Posterior cingulate gyrus (tissue), 11 donors: ENCODE measurements at places on chromosomes 12 and 14.

DNA sequence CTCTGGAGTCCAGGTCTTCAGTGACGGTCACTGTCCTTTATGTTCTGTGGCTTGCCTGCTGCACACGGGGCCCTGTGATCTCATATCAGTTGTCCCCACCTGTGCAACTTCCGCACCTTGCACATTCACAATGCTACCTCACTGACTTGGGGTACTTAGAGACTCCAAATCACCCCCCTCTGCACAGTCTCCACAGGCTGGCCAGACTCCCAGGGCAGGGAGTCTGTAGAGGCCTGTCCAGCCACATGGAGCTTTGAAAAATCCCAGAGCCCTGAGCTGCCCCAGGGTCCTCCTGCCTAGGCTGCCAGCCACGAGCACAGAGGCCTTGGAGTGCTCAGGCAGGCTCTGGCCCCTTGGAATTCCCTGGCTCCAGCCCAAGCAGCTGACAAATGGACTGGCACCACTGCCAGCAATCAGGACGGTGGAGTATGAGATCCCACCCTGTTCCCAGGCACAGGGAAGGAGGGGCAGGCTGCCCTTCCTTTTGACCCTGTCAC, 26.4 kb downstream of the CMKLR1 start:
- no peak for DNase-seq

DNA sequence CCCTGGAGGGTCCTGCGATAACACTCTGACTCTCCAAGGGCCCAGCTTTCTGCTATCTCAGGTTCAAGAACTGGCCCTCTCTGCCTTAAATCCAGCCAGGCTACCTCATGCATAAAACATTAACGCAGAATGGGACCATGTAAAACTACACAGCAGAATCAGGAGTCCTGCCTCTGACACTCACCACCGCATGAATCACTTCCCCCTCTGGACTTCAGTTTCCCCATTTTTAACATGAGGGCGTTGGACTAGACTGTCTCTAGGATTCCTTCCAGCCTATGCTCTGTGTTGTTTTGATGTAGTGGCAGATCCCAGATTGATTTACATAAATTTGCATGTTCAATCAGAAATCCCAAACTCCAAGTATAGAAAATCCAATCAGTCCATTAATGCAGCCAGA, 3.3 kb downstream of the NCKAP5L start:
- DNase-seq = no peak

- no peak for DNase-seq
These were observed 5.1 kb upstream of the SPATA7 start for GRCh38 chr14:88380405-88380804.

DNA sequence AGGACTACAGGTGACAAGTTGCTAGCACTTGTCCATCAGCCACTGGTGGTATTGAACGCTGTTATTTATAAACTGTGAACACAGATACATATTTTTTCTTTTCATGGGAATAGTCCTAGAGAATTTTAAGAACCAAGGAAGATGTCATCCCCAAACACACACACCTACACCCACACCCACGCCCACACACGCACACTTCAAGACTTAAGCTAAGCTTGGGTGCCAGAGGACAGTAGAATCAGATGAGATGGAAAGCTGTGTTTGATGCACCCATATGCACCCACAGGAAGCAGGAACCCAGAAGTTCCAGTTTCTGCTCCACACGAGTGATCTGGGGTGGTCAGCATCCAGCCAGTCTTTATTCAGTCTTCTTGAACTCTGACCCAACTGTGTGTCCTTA, 348.3 kb downstream of the KCNH5 start:
- DNase-seq = no peak

DNA sequence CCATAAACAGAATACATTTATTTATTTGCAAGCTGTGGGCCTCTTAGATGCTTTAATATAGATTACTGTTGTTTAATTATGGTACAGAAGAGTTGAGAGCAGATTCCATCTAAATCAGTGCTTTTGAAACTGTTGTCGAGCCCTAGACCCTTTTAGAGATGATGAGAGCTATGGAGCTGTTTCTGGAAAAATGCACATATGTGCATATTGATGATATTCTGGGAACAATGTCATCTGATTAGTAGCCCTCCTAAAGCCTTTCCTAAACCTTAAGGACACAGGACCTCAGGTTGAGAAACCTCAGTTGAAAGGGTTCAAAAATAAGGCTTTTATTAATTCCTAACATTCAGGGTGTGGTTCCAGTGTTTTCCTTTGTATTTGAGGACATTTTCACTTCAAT, 11.7 kb downstream of the PRKCH start:
- no peak for DNase-seq

- DNase-seq = no peak
These were observed 33.5 kb upstream of the C14orf180 start for GRCh38 chr14:104545942-104546501.

DNA sequence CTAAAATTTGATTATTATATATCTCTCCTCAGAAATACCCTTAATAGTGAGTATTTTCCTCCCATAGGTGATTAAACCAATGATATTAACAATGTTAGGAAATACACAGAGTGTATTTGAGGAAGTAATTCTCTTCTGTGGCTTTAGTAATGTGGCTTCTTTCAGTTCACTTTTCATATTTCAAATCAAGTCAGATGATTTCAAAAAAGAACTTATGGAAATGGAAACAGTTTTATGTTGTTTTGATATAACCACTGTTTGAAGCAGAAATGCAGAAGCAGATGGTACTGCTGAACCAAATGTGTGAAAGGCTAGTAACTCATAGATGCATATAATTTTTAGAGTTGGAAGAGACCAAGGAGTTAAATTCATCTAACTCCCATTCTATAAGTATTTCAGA, 1.9 kb upstream of the GPR33 start:
- no peak for DNase-seq

DNA sequence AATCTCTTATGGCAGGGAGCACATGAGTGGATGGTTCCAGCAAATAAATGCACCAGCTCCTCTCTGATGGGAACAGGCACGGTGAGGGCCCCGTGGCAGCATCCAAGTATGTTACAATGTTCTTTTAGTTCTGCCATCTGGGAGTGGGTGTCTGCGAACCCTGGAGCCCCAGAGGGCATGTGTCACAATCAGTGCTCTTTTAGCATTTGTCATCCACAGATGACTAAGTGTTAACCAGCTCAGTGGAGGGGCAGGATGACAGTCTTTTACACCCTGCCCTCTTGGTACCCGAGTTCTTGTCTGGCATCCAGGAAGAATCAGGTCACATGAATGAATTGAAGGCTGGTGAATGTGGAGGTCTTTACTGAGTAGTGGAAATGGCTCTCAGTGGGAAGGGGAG, 560.4 kb upstream of the FLRT2 start:
- DNase-seq = no peak

GRCh38 chr12:152440-152839, 61.5 kb downstream of the SLC6A12 start:
- no peak for DNase-seq

DNA sequence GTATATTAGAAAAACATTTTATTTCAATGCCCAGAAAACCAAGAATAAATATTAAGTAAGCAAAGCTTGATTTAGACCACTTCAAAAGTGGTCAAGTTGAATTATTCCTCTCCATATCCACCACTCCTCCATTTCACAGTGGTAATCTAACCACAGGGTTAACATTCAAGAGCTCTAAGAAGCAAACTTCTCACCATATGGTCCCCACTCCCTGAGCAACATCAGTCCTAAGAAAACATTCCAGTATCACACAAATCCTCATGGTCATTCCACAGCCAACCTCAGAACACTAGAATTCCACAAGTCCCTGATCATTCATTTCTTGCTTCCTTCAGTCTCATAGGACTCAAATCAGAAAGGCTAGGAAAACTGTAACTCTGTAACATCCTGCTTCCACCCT, 47.9 kb downstream of the ST8SIA1 start:
- DNase-seq = no peak

- DNase-seq = no peak
These were observed 322.7 kb upstream of the RTL1 start for GRCh38 chr14:101226265-101226602.

- peak; percentile 34 for DNase-seq
These were observed 44.3 kb downstream of the KRT80 start for GRCh38 chr12:52147367-52147963.

DNA sequence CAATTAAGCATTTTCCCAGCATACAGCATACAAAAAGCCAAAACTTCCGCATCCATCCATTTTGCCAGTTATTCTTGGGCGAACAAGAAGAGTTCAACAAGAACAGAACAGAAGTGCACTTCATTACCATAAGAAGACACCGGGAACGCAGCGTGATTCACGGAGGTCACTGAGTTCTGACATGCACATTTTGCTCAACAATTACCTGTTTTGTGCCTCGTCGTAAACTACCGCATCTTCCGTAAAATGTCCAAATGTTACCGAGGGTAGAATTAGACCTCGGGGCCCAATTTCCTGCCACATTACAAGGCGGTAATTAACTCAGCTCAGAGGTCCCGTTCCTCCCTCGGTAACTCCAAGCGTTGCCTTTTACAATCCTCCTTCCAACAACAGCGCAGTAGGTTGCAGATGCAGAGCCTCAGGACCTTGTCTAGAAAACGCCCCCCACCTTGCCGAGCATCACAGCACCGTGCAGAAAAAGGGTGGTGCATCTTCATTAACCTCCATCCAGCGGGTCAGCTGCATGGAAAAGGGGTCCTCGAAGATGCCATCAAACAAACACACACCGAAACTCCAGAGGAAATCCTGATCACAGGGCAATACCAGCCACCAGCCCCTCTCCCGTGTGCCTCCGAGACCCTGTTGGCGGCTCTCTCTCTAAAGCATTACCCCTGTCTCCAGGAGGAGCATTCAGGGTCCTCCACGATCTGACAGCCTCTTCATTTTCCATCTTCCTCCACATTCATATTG, 125.2 kb downstream of the BCL11B start:
- DNase-seq = no peak

- no peak for DNase-seq
These were observed 151.8 kb upstream of the GARIN6 start for GRCh38 chr12:99495799-99496198.

DNA sequence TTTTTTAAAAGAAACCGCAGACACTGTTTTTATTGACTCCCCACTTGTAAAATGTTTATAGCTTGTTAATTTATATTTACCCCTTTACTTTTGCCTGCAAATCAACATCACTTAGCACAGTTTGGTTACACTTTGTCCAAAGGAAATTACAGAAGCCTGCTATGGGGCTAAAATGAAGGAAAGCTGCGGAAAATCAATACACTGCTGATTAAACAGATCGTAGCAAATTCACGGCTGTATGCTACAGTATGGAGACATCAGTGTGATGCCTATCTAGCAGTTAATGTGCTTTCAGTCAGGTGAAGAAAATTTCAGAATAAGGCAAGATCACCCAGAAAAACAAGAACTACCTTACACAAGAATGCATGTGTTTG, 110.0 kb downstream of the FOXG1 start:
- DNase-seq = no peak

DNA sequence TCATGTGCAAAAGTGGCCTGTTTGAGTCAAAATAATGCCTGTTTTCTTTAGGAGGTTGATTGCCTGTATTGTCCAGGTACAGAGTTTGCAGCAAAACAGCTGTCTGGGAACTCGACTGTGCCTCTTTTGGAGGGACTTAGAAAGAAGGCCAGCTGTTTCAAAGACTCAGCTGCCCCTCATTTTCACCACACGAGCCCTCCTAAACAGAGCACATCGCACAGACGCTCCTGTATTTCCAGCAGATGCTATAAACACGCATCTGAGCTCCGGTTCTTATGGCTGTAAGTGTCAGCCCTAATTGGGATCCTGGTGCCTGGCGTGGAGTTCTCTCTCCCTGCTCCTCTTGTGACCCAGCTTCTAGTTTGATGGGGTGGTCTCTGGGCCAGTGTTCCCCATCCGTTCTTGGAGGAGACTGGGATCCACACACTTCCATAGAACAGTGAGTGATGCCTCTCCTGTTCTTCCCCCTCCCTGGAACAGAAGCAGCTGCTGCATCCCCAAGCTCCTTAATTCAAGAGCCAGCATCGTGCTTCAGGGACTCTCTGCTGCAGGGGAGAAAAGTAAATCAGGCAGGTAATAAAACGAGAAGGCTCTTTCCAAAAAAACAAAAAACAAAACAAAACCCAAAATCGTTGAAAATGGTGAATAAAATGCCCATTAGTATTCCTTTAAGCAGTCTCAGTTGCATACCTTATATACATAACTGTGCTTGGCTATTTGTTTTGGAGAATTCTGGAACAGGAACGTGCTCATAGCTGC, 269.0 kb downstream of the SLC15A4 start:
- no peak for DNase-seq

DNA sequence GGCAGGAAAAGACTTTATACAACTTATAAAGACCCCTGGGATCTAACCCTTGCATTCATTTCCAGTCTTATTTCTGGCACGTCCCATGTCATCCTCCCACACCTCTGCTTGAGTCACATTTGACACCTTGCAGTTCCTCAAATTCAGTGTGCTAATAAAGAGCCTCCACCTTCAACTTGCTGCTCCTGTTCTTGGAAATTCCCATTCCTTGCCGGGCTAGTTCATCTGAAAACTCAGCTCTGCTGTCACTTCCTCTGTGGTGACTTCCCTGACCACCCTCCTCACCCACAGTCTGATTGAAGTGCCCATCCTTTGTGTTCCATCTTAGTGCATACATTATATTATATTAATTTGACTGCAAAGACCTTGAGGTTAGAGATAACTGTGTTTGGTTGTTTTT, 37.4 kb upstream of the PSMA6 start:
- DNase-seq = no peak

GRCh38 chr12:66011731-66012130, 118.8 kb downstream of the LLPH start:
- no peak for DNase-seq

GRCh38 chr12:45475594-45475993, 253.9 kb upstream of the ARID2 start:
- DNase-seq = no peak

GRCh38 chr12:57340104-57340503, 89.1 kb upstream of the STAC3 start:
- DNase-seq = peak; percentile 49

- no peak for DNase-seq
These were observed 389.7 kb upstream of the FAR2 start for GRCh38 chr12:28759333-28759732.

GRCh38 chr12:108915632-108916133, 35.8 kb downstream of the DAO start:
- no peak for DNase-seq

GRCh38 chr12:2270846-2271245, 218.1 kb downstream of the CACNA1C start:
- peak; percentile 53 for DNase-seq

DNA sequence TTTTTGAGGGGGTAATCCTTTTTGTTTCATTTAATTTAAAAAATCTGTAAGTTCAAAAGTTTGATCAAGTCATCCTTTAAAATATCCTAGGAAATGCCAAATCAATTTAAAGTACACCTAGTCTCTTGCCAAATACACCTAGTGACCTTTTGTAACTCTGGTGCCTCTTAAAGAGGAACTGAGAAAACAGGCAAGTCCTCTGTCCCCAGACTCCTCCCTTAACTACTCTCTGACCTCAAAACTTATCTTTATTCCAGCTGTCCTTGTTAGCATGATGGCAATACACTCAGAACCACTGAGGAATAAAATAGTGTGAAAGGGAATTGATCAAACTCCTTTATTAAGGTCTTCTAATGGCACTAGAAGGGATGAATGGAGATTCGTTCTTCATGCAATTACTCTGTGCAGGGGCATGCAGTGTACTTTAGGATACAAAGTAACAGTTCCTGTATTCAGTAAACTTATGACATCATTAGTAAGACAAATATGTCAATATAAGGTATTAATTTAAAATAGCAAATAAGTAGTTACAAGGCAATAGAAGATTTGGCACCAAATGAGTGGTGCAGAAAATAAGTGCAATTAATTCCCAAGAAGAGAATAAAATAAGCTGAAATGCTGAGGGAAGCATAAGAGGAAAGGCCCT, 3.3 kb downstream of the FAR2 start:
- DNase-seq = no peak
